Right ventricle myocardium inferior (tissue), 1 donor: ENCODE measurements at places on chromosomes 5 and 9. TPM values are rescaled to one million over a fixed set of nuclear protein-coding genes. Genes with fewer than 3 reads are reported as not detected.

Gene POLR3G
- total RNA-seq = 0.68 TPM

Gene CERCAM
- total RNA-seq = 7.8 TPM

Gene ACO1
- 59.5 TPM for total RNA-seq

Gene NME5
- total RNA-seq = 3.9 TPM

DNA sequence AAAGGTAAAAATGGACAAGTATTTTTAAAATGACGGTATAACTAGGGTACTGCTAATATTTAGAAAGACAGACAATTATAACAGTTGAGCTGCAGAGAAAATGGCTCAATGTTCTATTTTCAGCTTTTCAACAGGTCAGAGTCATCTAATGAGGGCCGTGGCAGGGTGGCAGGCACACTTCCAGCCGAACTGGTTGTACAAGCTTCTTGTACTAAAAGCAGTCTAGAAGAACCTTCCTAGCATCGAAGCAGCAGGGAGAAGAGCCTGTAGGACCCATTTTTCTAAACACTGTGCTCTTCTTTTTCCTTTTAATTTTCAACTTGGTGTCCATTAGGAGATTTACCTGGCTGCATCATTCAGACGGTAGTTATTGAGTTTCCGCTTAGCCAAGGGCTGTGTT is 85.6 kb downstream of the SLC28A3 start:
- DNase-seq = no peak

DNA sequence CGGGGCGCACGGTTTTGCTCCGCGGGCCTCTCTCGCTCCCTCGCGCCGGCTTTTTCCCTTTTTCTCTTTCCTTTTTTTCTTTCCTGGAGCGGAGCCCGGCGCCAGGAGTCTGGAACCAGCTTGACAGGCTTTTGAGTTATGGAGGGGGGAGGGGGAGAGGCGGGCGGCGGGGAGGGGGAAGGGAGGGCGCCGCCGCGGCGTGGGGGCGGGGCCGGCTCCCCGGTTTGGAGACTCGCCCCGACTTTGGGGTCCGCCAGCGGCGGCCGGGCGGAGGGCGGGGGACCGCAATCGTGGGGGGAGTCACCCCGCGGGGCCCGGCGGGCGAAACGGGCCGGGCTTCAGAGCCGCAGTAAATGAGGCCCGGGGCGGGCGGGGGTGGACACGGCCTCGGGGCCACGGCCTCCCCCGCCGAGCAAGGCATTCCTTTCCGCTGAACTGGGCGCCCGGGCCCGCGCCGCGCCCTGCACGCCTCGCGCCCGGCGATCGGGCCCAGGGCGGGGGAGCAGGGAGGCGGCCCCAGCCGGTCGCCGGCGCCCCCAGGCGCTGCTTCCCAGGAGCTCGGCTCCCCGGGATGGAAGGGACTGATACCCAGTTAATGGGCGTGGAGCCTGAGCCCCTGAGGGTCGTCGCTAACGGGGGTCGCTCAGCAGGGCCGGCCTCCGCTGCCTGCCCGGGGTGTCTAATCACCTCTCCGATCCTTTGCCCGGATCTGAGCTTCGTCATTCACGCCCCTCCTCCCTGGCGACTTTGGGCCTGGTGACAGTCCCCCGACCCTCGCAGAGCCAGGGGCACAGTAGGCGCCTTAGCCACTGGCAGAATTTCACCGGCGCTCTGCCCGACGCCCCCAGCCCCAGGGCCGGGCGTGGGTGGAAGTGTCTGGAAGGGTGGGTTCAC is 138.1 kb downstream of the C9orf50 start:
- peak; percentile 90 for DNase-seq

DNA sequence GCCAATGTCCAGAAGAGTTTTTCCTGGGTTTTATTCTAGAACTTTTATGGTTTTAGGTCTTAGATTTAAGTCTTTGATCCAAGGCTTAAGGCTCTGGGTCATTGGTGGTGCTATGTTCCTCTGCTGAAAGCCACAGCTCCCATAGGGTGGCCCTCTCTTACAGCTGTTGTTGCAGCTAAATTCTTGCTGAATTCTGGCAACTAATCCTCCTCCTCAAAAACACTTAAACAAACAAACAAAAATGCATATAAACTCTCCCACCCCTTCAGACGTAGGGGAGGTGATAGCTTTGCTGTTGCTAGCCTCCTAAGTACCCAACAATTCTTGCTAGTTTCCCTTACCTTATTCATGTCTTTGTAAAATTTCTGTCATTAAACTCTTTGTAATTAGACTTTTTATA is 30.2 kb downstream of the IQGAP2 start:
- no peak for DNase-seq

GRCh38 chr9:93975262-93975661 is 20.1 kb upstream of the BARX1 start:
- no peak for DNase-seq

DNA sequence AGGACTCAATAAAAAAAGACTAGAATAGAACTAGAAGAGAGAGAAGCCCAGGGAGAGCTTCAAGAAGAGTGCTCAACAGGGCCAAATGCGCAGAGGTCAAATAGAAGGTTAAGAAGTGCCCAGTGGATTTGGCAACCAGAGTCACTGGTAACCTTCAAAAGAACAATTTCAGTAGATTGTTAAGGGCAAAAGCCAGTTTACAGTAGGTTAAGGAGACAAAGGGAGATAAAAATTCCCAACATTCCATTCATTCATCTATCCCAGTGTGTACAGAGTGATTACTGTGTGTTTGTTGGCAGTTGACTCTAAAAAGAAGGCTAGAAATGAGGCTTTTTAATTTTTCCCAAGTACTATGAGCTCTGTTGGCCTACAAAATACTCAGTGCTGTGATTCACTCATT is 69.4 kb downstream of the RIGI start:
- DNase-seq = no peak
